Stimulated activated CD4-positive, alpha-beta T cell treated with anti-CD3 and anti-CD28 coated beads, TNF-alpha, amount 100 ng/mL, for 4 hours (primary cell): ENCODE measurements at places on chromosomes 7 and 10.
A peak's percentile ranks its signal among the peaks of the same experiment; 100 is the strongest.

DNA sequence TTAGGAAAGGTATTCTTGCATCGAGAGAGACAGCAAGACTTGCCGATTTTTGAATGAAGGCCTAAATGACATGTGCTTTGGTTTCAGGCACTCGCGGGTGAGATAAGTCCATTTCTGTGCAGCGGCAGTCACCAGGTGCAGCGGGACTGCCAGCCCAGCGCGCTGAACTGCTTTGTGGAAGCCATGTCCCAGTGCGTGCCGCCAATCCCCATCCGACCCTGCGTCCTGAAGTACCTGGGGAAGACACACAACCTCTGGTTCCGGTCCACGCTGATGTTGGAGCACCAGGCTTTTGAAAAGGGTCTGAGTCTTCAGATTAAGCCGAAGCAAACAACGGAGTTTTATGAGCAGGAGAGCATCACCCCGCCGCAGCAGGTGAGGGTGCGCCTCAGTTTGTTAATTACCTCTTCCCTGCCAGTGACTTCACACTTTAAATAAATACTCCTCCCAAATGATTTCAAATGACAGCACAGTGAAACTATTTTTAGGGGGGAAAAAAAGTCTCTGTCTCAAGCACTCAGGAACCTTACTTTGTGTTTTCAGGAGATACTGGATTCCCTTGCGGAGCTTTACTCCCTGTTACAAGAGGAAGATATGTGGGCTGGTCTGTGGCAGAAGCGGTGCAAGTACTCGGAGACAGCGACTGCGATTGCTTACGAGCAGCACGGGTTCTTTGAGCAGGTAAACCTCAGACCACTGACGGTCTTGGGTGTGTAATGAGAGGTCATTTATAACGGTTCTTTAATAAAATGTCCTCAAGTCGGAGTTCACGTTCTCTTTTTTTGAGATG, 98.3 kb downstream of the TRRAP start:
- no peak for DNase-seq

- peak; percentile 47 for DNase-seq
These were observed 164.4 kb downstream of the GLRX3 start for GRCh38 chr10:130300608-130301020.

DNA sequence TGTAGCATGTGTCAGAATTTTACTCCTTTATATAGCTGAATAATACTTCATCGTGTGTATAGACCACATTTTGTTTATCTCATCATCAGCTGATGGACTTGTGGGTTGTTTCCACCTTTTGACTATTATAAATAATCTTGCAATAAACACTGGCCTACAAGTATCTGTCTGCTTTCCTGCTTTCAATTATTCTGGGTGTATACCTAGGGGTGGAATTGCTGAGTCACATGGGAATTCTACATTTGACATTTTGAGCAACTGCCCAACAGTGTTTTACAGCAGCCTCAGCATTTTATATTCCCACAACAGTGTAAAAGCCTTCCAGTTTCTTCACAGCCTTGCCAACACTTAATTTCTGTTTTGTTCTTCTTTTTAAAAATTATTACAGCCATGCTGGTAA, 200.3 kb upstream of the PRSS1 start:
- DNase-seq, result no peak

- no peak for DNase-seq
These were observed 45.4 kb upstream of the MBL2 start for GRCh38 chr10:52818019-52818418.

DNA sequence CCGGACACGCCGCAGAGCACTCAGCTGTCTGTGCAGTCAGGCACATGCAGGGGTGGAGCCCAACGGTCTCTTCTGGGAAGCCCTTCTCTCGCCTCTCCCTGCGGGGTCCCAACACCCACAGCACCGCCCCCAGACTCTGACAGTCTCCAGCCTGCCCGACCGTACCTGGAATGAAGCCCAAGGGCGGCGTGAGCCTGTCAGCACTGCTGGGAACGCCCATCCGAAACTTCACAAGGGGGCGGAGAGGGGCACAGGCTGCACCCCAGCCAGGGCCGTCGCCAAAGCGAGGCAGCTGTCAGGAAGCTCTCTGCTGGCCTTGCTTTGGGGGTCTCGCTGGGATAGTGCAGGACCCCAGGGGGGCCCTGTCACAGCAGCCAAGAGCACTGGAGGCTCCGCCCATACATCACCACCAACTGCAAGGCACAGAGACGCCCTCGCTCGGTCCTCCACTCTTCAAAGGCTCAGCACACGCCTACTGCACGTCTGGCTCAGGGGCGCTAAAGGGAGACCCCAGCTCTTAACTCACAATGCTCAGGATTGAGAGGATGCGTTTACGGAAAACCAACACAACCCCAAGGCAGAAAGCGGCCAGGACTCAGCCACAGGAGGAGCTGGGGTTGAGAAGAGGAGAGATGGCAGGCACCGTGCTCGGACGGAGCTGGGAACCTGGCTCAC, 30.9 kb downstream of the MAD1L1 start:
- no peak for DNase-seq
